Activated naive CD8-positive, alpha-beta T cell treated with anti-CD3 and anti-CD28 coated beads for 36 hours (primary cell): ENCODE measurements at places on chromosomes 2 and 18.

- DNase-seq: no peak
These were observed 43.7 kb downstream of the TMEM37 start for GRCh38 chr2:119475225-119475856.

DNA sequence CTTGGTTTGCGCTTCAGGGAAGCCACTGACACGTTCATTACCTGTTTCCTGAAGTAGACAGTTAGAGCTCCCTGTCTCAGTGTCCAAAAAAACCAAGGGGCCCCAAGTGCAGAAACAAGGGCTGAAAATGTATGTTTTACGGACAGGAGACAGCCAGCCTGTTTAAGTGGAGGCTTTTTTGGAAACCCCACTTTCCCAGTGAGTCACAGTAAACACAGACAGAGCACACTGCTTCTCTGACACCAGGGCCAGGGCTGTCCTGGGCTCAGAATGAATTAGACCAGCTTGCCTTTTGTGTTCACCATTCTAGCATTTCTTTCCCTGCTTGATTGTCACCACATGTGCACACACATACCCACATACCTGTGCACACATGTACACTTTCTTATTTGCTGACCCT lies 128.6 kb downstream of the SH3RF3 start:
- DNase-seq: no peak

GRCh38 chr2:152247337-152247695 lies 71.8 kb upstream of the STAM2 start:
- no peak for DNase-seq

GRCh38 chr2:111204706-111205105 lies 84.0 kb downstream of the BCL2L11 start:
- DNase-seq: no peak

- no peak for DNase-seq
These were observed 26.4 kb downstream of the CAPN13 start for GRCh38 chr2:30780776-30781330.

DNA sequence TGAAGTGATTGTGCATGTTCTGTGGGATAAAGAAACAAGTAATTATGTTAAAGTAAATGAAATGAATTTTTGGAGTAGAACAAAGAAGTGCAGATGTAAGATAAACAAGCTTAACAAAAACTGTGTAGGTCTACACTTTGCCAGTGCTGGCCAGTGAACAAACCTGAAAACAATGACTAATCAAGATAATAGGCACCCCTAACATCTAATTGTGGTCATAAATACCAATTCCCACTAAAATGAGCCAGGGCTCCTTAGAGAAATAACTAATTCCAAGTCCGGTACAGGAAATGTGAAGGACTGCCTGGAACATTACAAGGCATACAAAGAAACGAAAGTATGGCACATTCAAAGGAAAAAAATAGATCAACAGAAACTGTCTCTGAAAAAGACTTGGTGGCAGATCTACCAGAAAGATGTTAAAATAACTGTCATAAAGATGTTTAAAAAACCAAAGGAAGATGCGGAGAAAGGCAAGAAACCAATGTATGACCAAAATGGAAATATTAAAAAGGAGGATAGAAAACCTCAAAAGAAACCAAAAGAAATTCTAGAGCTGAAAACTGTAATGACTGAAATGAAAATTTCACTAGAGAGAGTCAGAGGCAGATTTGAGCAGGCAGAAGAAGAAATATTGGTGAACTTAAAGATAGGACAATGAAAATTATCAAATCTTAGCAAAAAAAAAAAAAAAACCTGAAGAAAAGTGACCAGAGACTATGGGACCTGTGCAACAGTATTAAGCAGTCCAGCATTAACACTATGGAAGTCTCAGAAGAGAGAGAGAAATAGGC lies 94.7 kb upstream of the SLC66A3 start:
- DNase-seq: no peak

GRCh38 chr2:88091943-88092342 lies 24.3 kb downstream of the SMYD1 start:
- no peak for DNase-seq

DNA sequence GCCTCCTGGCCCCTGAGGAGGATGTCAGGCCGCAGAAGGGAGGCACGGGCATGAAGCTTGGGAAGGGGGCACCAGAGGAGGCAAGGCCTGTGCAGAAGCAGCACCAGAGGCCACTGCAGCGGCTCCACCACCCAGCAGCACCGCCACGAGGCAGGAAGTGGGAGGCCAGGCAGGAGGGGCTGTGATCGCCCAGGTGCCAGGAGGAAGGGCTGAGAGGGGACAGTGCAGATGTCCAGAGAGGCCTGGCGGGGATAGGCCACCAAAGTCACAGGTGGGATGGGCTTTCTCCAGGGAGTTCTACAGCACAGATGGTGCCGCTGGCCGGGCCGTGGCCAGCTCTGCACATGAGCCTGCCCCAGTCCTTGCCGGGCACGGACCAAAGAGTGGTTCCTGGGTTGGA lies 6.0 kb upstream of the ALPI start:
- no peak for DNase-seq

DNA sequence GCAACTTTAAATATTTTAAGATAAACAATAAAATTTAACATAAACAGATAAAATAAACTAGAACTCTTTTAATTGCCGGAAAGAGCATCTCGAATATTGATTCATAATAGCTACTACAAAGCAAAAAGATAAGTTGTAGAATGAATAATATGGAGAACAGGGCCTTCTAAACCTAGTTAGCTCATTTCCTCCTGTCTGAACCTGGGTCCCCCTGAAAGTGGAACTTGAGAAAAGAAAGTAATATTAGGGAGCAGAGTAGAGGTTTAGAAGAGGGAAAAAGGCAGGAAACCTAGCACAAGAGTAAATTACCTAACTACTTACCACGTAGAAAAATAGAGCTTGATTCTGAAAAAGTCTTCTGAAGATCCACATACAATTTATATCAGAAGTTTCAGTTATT lies 80.7 kb upstream of the NETO1 start:
- no peak for DNase-seq

- DNase-seq: no peak
These were observed 804.3 kb downstream of the KCNJ3 start for GRCh38 chr2:155502766-155503165.

- no peak for DNase-seq
These were observed 3.2 kb downstream of the RNPEPL1 start for GRCh38 chr2:240571314-240571973.

GRCh38 chr2:23940718-23941620 lies 706 bp downstream of the UBXN2A start:
- DNase-seq: no peak

DNA sequence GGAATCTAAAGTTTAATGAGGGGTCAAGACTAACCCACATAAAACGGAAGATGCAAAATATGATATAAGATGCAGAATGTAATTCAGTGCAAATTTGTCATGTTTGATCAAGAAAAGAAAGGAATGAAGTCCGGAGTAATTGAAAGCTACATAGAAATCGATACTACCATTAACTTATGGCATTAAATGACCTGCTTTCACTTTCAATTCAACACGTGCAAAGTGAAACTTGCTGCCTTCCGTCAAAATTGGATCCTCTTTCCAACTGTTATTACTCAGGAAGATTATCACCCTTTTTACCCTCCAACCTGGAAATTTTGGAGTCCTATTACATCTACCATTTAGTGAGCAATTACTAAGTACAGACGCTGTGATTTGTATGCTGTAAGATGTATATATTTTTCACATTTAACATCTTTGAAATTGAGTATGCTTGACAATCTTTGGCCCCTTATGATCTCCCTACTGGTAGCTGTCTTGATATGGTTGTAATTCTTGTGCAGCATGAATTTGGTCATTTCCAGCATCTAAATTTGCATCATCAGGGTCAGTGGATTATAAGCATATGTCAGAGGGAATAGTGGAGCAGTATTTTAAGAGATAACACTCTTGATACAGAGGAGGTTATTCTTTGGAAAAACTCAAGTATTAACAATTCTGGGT lies 18.6 kb downstream of the UNC80 start:
- no peak for DNase-seq

- no peak for DNase-seq
These were observed 53.9 kb downstream of the TCF7L1 start for GRCh38 chr2:85187069-85187468.

DNA sequence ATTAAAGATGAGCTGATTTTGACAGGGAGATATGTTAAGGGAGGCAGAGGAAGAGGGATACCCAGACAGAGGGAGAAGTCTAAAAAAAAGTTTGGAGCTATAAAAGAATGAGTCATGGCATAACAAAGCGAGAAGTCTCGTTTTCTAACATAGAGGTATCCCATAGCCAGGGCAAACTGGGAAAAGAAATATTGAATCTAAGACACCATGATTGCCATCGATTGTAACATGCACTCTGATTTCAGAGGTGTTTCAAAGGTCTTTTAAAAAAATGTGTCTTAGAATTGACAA lies 110.7 kb downstream of the MDH1 start:
- no peak for DNase-seq

DNA sequence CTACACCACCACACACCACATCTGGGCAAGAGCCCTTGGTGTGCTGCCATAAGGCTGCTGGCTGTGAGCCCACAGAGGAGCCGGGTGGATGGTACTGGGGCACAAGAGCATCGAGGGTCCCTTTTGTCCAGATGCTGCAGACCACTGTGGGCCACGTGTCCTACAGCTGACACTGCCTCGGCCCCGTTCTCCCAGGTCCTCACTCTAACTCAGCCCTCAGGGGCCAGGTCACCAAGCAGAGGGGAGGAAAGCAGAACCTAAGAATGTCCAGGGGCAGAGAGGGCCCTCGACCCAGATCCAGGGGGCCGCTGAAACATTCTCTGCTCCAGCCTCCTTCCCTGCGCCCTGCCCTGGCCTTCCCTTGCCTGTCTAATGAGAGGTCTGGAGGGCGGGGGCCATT lies 91.7 kb upstream of the ASB18 start:
- DNase-seq: no peak

- no peak for DNase-seq
These were observed 16.2 kb upstream of the TMEM178A start for GRCh38 chr2:39649511-39649910.

DNA sequence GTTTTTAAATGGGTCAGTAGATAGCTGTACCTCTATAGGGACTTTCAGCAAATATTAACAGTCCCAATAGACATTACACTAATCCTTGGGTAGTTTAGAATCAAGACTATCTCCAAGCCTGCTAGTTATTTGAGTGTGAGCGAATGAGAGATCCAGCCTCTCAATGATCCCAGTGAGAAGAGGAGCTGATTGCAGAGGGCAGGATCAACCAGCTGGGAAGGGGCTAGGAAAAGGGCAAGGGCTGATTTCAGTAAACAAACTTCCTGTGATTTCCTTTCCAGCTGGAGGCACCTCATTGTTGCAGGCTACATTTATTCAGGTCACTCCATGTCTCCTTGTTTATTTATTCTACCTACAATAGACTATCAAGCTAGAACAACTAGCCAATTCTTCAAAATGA lies 84.1 kb upstream of the CTNNA2 start:
- no peak for DNase-seq

DNA sequence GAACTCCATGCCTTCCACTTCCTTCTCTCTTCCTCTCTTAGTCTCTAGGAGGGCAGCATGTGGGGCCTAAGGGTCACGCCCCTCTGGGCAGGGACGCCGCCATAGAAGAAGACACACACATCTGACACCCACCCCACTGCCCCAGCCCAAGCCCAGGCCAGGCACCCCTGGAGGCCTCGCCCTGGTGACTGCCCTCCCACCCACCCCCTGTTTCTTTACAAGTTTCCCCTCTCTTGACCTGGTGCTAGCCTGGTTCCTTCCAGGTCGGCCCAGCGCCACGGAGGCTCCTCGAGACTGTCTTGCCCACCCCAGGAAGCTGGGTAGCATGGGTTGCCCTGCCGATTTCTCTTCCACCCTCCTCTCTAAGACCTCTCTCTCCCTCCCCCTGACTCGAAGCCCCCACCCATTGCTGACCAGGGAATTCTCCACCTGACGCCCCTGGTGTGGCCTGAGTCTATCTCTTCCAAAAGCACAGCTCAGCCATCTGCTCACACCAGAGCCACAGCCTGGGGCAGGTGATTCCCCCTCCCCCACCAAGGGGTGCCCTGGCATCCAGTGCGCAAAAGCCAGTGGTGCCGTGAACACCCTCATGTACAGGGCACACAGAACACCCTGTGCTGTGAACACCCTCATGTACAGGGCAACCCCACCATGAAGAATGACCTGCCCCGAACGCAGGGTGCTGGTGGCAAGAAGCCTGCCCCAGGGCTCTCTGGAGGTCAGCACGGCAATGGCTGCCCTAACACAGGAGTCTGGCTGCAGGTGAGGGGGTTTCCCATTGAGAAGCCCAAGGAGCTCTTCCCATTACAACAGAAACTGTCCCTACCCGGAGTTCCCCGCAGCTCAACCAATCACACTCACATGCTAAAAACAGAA lies 13.5 kb upstream of the SALL3 start:
- no peak for DNase-seq

DNA sequence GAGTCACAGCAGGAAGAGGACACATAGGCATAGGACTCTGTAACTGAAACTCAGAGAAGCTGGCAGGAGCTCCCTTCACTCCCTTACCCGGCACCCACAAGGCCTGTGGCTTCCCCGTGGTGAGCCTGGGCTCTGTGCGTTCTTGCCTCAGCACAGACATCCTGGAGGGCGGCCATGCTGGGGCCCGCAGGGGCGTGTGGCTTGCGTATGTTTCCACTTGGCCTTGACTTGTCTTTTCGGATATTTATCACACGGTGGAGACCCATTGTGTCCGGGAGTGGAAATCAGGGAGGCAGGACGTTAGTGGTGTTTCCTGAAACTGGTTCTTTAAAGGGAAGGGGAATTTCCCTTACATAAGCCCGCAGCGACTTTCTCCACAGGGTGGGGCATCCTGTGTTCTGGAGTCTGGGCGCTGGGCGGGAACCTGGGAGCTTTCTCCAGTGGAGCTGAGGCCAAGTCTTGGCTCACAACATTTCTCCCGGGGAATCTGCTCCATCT lies 49.9 kb upstream of the EML6 start:
- DNase-seq: peak; percentile 69

- DNase-seq: no peak
These were observed 111.8 kb upstream of the PPP1CB start for GRCh38 chr2:28639836-28640235.

DNA sequence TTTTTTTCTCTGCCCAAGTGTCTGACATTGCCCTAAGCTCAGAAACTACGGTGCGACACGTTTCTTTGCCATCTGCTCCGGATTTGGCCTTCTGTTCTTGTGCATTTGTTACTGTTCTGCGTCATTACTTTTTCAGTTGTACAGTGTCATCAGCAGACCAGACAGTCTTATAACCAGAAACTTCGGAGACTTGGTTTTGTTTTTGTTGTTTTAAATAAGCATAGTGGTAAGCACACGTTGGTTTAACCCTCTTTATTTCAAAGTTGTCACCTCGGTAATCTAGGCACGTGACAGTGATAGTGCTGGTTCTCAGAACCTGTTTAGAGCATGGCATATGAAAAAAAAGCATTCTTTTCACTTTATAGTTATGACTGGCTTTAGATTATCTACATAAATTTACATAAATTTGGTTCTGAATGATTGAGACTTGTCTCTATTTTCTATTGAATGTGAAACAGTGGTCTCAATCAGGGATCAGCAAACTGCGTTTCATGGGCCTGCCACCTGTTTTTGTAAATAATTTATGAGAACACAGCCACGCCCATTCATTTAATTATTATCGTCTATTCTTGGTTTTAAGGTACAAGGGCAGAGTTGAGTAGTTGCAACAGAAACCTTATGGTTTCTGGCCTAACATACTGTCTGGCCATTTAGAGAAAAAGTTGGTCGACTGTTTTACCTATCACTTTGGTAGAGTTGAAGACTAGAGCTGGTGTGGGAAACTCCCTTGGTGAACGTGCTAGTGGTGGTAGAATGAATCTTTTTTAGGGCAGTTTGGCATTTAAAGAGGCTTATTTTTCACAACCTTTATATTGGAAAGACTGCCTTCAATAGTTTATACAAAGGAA lies 106.5 kb downstream of the ZNF532 start:
- no peak for DNase-seq

- no peak for DNase-seq
These were observed 93.5 kb upstream of the SIX3 start for GRCh38 chr2:44848026-44848425.

- no peak for DNase-seq
These were observed 1.4 kb upstream of the CCDC85A start for GRCh38 chr2:56182420-56182819.
